ENCODE measurements at places on chromosomes 13 and 19.

DNA sequence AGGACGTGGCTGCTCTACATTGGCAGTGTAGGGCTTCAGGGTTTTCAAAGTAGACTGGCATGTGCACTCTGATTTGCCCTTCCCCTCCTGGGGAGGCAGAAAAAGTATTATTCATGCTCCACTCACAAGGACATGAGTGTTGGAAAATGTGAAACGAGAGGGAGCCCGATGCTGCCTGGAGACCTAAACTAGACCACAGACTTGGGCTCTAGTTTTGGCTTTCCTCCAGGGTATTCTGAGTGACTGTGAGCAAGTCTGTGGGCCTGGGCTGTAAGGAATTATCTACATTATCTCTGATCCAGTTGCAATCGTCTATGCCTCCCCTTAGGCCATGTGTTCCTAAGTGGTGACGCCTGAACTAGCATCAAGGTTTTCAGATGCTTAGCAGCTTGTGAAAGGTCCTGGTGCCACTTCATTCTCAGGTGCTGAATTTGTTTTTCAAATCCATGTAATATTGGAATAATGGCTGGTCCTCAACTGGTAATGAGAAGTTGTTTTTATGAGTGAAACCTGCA lies 55.0 kb downstream of the MRPL57 start:
- no peak for DNase-seq

- no peak for DNase-seq
Observed at GRCh38 chr13:46894568-46894967, 2.3 kb downstream of the HTR2A start.

GRCh38 chr13:41848435-41849255 lies 112.3 kb downstream of the VWA8 start:
- DNase-seq, result peak; percentile 29

GRCh38 chr19:32539240-32539916 lies 41.6 kb upstream of the PDCD5 start:
- no peak for DNase-seq

- no peak for DNase-seq
Observed at GRCh38 chr13:57409656-57410055, 221.9 kb upstream of the PCDH17 start.

GRCh38 chr19:42601811-42602443 lies 7.2 kb upstream of the CEACAM8 start:
- peak; percentile 21 for DNase-seq

DNA sequence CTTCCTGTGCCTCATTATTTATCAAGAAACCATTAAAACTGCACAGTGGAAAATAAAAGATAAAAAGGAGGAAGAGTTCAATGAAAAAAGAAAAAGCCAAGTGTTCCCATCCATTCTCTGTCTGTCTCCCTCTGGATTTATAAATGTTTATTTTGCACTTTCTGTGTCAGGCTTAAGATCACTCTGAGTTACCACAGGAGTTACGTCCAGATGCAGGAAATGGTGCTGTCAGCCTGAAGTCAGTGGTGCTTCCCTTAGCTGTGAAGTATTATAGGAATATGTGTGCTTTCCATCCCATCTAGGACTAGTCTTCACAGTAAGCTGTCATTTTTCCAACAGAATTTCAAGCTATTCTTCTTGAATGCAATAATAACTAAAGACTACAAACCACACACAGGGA lies 420.2 kb downstream of the KCTD12 start:
- DNase-seq, result no peak

- DNase-seq, result no peak
Observed at GRCh38 chr19:49058562-49058961, 1.0 kb upstream of the CGB7 start.

DNA sequence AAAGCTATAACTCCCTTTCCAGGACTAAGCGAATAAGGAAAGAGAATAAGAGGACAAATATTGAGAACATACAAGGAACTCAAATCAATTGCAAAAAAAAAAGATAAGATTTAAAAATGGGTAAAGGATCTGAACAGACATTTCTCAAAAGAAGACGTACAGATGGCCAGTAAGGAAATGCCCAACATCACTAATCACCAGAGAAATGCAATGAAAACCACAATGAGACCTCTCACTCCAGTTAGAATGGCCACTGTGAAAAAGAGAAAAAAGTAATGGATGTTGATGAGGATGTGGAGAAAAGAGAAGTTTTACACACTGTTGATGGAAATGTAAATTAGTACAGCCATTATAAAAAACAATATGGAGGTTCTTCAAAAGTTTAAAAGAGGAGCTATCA lies 63.8 kb downstream of the VWA8 start:
- no peak for DNase-seq

GRCh38 chr19:29841209-29841558 lies 29.4 kb downstream of the CCNE1 start:
- no peak for DNase-seq

- no peak for DNase-seq
Observed at GRCh38 chr19:19162495-19162894, 7.6 kb downstream of the MEF2B start.

Data from kidney glomerular epithelial cell (primary cell).